ENCODE measurements at places on chromosomes 1 and 21.

GRCh38 chr1:15934211-15935055, 41.5 kb downstream of the ZBTB17 start:
- no peak for DNase-seq

DNA sequence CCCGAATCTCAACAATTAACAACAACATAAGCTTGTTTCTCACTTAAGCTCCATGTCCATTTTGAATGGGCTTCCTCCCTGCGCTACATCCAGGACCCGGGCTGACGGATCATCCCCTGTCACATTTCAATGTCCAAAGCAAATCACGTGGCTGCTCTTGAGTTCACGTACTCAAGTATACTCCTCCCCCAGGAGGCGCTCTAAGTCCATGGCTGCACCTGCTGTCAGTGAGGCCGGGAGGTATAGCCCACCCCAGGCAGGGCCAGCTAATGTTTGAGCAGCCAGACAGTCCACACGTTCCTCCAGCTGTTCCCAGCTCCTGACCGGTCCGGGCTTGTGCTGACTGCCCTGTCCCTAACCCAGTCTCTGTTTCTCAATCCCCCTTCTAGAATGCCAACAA, 220.8 kb downstream of the SLC35F3 start:
- DNase-seq = no peak

DNA sequence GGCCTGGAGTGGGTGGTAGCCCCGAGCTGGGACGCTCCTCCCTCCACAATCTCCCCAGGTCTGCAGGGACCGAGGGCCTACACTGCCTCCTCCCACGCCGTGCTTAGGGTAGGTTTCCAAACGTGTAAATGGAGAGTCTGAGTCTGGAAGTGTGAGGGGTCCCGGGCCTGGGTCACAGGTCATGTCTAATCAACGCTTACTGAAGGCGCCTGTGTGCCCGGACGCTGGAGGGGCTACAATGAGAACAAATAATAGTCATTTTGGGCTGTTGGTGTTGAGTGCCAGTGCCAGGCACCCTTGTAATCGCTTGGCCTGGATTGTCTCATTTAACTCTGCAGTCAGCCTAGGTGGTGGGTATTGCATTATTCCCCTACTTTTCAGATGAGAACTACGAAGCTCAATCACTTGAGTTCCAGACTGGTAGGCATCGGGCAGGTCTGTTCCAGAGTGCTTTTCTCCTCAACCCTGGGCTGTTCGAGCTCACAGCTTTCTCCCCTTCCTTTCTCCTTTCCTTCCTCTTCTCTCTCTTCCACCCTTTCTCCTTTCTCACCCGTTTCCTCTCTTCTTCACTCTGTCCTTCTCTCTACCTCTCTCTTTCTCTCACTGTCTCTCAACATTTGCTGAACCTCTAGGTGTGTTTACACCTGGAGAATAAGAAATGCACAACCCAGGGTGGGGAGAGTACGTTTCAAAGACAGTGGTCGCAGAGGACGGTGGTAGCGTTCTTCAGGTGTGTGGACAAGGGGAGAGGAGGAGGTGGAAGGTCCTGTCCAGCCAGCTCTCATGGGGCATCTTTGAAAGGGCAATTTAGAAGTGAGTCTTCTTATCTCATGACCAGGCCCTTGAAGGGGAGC, 883 bp downstream of the SLC66A1 start:
- DNase-seq = no peak

DNA sequence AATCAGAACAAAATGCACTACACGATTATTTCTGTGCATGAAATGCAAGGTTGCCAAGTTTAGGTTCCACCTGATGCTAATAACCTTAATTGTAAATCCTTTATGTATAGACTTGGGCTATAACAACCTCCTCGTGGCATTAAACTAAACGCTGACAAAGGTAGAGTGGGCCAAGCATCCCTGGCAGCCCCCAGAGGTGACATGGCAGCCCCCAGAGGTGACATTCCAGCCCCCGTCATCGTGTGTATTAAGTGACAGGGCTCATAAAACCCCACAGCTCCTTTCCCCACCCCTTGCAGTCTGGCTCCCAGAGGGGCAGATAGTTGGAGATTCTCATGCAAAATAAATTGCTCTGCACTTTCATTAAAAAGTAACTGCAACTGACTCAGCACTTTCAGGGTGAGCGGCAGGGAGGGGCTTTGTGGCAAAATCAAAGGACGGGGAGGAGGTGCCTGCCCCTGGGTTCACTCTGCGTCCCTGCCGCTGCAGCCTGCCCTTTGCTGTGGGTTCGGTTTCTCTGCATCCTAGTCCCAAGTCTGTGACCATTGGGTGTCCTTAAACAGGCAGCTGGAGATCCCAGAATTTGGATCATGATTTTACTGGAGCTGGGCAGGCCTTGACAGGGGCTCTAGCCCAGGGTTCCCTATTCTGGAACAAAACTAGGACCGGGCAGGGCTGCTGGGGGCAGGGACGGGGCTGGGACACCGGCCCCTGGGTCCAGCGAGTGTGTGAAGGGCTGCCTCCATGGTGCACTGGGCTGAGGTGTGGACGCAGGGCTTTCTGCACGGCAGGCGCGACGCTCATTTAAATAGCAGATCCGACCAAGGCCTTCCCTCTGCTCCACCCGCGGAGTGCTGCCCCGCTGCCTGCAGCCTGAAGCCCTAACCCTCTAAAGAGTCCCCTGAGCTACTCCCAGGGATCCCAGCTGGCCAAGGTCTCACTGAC, 234.9 kb upstream of the VAMP3 start:
- no peak for DNase-seq

DNA sequence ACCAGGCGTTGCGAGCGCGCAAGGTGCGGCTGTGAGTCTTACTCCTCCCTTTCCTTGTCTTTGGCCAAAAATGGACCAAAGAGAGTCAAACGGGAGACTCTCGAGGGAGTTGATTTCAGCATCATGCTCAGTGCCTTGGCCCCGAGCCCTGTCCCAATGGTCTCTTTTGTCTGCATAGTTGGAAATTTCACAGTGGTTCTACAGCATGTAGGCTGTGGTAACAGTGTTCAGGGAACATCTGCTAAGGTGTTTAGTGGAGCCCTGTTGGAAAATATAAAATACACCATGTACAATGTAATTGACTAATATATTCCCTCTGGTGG, 2.7 kb downstream of the CACNA1E start:
- DNase-seq = no peak

DNA sequence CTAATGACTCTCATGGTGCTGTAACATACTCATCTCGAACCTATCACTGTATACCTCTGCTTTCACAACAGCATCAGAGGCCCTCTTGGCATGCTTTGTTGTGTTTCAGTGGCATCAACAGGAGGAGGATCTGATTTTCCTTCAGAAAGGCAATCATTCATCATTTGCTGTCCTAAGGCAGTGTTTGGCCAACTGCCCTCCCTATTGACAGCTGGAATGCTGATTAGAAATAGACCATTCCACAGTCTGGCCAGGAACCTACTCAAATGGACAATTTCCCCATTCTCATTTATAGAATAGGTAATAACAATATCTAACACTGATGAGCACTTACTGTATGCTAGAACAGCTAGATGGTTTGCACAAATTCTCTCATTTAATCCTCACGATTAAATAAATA, 310.6 kb upstream of the PTBP2 start:
- DNase-seq = no peak

GRCh38 chr1:14759042-14759818, 160.7 kb downstream of the KAZN start:
- no peak for DNase-seq

DNA sequence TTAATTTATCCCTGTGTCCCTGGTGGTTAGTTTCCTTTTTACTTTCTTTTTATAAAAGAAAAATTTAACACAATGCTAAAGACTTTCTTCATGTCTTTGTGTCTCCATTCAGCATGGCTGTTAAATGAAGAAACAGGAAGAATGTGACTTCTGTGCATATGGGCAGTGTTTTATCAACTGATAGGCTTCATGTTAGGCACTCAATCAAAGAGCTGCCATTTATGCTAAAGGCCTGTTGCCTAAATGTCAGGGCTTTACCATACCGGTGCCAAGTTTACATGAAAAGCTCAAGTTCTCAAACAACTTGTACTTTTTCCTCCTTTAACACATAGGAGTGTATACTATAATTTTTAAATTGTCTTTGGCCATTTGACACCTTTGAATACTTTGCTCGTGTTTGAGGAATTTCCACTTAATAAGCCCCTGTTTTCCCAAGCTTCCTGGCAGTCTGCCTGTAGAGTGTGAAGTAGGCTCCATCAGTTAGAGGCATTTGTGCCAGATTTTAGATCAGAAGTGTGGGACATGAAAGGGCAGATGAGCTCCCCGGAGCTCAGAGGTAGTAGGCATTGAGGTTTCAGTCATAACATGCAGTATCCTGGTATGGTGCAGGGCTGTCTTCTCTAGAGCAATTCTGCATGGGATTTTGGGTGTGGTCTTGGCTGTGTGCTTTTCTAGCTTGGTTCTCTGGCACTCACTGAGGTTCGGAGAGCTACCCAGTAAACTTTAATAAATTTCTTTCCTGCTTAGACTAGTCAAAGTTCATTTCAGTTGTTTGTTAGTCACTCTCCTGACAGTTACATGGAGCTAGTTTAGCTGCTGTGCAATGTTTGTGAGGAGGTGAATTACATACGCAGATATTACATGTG, 119.0 kb downstream of the LEPR start:
- DNase-seq = no peak

DNA sequence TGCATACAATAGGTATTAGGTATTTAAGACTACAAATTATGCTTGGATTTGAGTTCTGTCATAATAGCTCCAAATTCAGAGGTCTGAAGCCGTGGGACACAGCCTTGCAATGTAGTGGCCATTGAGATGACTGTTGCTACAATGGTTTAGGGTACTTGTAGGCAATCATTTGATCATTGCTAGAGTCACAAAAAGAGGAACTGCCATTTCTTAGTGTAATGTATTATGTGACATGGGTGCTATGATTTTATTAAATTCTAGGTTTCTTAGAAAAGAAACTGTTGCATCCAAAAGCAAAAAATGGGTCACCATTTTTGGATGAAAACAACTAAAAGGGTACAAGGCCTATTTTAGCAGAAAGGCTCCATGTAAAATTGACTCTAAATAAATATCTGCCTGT, 129.9 kb upstream of the ZNF644 start:
- DNase-seq = no peak

DNA sequence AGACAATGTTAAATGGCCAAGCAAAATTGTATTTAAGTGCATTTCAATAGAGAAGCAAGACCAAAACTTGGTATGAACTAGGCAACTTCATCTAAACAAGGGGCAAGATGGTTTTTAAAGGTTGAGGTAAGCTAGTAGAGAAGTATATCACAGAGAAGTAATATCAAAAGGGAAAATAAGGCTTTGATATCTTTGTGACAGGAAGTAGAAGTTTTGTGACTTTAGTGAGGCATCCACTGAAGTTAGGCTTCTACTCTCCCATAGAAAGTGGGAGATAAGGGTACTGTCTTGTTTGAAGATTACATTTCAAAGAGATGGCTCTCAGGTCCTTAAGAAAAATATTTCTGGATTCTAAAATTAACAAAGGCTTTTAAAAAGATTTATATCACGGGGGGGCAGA, 8.9 kb downstream of the OR10T2 start:
- DNase-seq = no peak

- DNase-seq = no peak
These were observed 75.9 kb downstream of the HUNK start for GRCh38 chr21:31948676-31949075.

- no peak for DNase-seq
These were observed 5.7 kb upstream of the TPRG1L start for GRCh38 chr1:3618881-3619671.

DNA sequence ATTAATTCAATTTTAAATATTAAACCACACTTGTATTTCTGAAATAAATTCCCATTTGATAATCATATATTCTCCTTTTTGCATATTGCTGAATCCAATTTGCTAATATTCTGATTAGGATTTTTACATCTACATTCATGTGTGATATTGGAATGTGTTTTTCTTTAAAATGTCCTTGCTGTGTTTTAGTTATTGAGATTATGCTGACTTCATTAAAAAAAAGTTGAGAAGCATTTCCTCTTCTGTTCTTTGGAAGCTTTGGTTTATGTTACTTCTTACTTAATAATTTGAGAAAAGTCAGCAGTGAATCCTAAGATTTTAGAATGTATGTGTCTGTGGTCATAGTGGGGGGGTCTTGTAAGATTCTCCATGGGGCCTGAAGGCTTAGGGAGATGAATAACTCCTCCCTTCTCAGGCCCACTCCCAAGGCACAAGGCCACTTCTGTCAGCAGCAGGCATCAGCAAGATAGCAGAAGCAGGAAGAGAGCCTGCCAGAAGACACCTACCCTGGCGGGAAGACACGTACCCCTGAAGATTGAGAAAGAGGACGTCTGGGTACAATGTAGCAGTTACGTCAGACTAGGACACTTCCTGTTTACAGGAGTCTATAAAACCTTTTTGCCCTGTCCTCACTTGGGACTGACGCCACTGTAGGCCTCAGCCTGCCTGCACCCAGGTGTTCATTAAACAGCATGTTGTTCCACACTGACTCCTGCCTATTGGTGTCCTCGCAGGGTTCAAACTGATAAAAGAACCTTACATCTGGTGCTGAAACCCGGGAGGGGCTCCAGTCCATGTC, 56.9 kb downstream of the ODF2L start:
- DNase-seq = no peak

- DNase-seq = no peak
These were observed 13.4 kb downstream of the ZCCHC17 start for GRCh38 chr1:31310198-31310597.

DNA sequence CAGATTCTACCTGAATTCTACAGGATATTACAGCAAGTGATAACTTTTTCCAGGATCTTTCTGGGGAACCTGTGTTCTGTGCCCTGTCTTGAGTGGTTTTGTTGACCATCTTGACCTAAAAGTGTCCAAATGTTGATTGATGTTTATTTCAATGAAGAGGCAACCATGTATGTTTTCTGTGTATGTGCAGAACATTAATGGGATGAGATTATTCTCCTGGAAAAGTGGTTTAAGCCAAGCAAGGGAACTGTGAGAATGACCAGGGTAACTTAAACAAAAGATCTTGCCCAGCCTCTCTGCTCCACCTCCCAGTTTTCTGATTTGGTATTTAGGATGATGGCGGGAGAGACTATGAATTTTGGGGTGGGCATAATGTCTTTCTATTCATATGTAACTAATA, 1.0 kb upstream of the SAMD13 start:
- no peak for DNase-seq

- DNase-seq = no peak
These were observed 122.4 kb upstream of the UBE2U start for GRCh38 chr1:64080941-64081562.

DNA sequence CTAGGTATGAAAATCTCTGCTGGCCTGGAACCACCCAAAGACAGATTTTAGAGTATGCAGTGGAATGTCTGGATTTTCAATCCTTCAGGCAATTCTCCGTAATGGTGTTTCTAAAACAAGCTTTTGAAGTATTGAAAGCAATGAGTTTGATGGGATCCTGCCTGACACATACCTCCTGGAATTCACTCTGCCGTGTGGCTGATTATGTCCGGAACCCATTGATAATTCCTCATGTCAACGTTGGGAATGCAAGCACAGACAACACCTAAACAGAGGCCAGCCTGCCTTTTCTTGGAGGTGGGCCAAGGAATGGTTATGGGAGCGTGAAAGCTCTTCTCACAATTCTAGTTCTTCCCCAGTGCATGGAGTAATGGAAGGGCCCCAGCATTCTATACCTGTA, 168.9 kb upstream of the HMCN1 start:
- DNase-seq = peak; percentile 84

- DNase-seq = no peak
These were observed 8.9 kb upstream of the CAMTA1 start for GRCh38 chr1:6776389-6776788.

GRCh38 chr1:93845538-93846205, 33.3 kb downstream of the DNTTIP2 start:
- peak; percentile 70 for DNase-seq

GRCh38 chr1:53837646-53837923, 511 bp downstream of the NDC1 start:
- no peak for DNase-seq
